ENCODE measurements at places on chromosomes 12 and 14.

DNA sequence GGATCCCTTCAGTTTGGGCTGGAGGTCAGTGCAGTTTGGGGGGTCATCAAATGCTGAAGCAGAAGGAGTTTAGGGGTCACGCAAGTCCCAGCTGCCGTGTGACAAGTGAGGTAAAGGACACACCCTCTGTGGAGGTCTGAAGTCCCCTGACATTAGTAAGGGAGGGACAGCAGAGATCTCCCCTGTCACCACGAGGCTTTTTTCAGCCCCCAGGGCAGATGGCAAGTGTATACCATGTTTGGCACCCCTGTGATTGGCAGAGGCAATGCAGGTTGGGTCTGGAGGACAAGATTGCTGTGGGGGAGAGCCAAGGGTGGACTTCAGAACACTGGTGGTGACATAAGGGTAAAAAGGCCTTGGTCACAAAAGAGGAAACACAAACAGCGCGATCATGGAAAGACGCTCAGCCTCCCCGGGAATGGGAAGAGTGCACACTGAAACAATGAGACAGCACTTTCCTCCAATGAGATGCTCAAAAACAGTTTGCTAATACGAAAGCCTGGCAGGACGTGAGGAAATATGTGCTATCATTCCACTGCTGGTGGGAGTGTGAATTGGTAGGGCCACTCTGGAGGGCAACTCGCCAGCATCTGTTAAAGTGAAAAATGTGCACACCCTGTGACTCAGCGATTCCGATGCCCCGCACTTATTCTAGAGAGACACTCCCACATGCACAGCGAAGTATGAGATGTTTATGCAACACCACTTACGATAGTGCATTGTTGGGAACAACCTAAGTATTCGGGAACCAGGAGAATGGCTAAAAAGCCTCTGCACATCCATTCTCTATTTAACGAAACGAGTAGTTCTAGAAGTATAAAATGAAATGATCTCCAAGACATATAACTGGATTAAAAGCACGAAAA is 14.4 kb upstream of the CD27 start:
- DNase-seq = no peak

- no peak for DNase-seq
These were observed 141.3 kb downstream of the KTN1 start for GRCh38 chr14:55721353-55721752.

DNA sequence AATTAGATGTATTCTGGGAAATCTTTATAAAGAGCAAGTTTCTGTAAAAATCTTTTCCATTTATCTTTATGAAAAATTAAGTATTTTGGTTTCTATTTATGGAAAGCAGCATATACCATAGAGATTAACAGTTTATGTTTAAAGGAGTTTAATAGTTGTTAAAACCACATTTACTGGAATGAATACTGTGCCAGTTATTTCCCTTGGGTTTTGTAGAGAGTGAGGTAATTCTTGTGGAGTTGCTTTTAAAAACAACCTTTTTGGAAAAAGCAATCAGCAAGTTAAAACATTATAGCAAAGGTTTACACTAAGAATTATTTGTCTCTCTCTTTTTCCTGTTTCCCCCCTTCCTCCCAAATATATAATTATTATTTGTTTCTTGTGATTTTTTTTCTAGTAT is 34.9 kb downstream of the AEBP2 start:
- DNase-seq = no peak

DNA sequence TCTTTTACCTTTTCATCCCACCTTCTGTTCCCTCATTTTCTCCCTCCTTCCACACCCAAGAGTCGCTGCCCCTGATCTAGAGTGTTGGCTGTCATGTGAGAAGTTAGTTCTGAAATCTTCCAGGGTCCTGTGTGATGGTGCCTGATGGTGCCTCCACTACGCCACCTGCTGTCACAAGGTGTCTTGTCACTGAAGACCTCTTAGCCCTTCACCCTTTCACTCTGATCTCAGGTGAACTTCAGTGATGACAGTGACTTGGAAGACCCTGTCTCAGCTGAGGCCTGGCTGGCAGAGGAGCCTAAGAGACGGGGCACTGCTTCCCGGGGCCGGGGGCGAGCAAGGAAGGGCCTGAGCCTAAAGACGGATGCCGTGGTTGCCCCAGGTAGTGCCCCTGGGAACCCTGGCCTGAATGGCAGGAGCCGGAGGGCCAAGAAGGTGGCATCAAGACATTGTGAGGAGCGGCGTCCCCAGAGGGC is 7.6 kb upstream of the PFDN5 start:
- DNase-seq = peak; percentile 37

GRCh38 chr14:59208224-59208814 is 19.9 kb downstream of the DAAM1 start:
- DNase-seq = no peak

GRCh38 chr14:74660167-74660566 is 48.1 kb upstream of the LTBP2 start:
- DNase-seq = no peak

GRCh38 chr14:49589387-49589786 is 3.2 kb upstream of the RPS29 start:
- no peak for DNase-seq

Measured in stimulated activated CD8-positive, alpha-beta memory T cell treated with anti-CD3 and anti-CD28 coated beads, Interleukin-15, amount 100 ng/mL, for 48 hours (primary cell).